ENCODE measurements at places on chromosomes 1 and 21. TPM values are rescaled to one million over a fixed set of nuclear protein-coding genes. Genes with fewer than 3 reads are reported as not detected.
A peak's percentile ranks its signal among the peaks of the same experiment; 100 is the strongest.

FAM163A gene
- 0.31 TPM for polyA plus RNA-seq

CYP2J2 gene
- 93.5 TPM for polyA plus RNA-seq

AMY1A gene
- not detected for polyA plus RNA-seq

GRCh38 chr1:89975540-89976125 lies 19.3 kb upstream of the ZNF326 start:
- DNase-seq: no peak

- no peak for DNase-seq
Observed at GRCh38 chr1:99621340-99621901, 24.5 kb upstream of the PALMD start.

DNA sequence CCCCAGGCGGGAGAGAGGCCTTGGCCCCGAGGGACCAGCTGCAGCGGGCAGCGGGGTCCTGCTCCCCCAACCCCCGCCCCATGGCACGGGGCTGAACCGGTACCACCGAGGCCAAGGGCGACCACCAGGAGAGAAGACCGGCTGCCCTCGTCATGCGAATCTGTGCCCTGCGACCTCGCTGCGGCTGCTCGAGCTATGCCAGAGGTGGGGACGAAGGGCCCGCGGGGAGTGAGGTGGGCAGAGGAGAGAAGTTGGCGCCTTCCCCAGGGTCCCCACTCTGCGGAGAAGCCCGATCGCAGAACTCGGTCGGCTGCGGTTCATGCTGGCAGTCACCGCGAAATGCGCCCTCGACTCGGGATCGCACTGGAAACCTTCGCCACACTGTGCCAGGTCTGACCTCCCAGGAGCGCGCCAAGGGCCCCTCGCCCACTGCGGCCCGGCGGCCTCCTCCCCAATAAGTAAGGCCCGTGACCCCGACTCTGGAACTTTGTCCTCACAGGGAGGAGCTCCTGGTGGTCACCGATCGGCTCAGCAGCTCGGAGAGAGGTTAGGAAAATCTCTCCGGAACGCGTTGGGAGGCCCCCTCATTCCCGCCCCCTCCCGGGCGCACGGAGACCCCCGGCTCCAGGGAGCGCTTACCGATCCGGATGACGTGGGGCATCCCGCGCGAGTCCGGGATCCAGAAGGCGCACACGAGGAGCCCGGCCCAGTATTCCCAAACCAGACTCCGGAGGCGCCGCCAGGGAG lies 787 bp downstream of the GRIK3 start:
- no peak for DNase-seq

- peak; percentile 63 for DNase-seq
Observed at GRCh38 chr1:198153103-198153502, 3.7 kb upstream of the NEK7 start.
